ENCODE measurements at places on chromosomes 6 and 20.
A peak's percentile ranks its signal among the peaks of the same experiment; 100 is the strongest.

GRCh38 chr20:11917663-11918062 is at the start of gene BTBD3:
BTBD3 (plus strand) TSS chr20:11917893; CDS start chr20:11918276, 383 bp downstream.
- DNase-seq: peak; percentile 46

GRCh38 chr20:7926767-7927166 is 13.5 kb downstream of the HAO1 start:
- no peak for DNase-seq

- DNase-seq: no peak
These were observed 182.5 kb downstream of the CDC5L start for GRCh38 chr6:44569931-44570385.

DNA sequence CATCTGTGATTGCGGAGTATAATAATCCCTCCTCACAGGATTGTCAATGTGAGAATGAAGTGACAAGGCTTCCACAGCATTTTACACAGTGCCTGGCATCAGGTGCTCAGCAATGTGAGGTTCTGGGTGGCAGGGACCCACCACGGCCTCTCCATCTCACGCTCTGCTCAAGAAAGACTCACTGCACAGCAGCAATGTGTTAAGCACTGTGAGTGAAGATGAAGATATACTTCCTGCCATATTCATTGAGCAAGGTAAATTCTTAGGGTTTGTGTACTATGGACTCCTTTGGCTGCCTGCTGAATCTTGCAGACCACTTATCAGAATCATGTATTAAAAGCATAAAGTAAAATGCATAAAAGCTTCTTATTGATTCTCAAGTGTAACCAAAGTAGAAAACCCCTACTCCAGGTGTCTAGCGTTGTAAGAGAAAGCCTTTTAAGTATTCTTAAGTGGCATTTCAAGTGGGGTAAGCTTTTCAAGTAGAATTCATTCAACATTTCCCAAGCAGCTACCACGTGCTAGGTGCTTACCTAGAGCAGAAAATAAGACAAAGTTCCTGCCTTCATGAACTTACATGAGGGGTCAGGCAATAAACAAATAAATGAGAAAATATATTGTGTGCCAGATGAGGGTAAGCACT is 17.0 kb upstream of the MEP1A start:
- DNase-seq: no peak

DNA sequence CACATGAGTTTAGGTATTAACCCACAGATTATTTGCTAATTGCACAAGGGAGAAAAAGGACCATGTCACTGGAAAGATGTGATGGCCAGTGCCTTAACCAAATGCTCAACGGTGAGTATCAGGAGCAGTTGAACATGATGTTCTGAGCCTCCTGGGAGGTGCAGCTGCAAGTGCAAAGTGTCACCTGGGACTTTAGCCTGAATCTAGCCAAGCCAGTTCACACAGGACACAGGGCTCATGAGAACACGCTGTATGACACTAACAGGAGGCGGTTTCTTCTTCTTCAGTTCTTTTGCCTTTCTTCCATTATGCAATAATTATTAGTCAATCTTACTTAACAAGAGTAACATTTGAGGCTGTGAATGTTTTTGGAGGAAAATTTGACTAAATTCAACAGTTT is 225.3 kb downstream of the THBS2 start:
- no peak for DNase-seq

- DNase-seq: no peak
These were observed 122.8 kb downstream of the ALDH8A1 start for GRCh38 chr6:134826889-134827737.

DNA sequence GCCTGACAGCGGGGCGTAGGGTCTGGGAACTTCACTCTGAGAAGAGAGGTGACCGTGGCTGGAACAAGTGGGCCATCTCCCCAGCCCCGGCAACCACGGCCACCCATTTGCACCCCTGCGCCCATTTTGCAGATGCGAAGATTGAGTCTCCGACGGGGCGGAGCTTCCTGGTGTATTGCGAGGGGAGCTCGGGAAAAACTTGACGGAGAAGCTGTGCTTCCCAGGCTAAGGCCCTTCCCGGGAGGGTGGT is 653 bp downstream of the ZNF335 start:
- DNase-seq: no peak

GRCh38 chr20:24782301-24782700 is 166.8 kb upstream of the CST7 start:
- no peak for DNase-seq

GRCh38 chr6:158786645-158787304 is 32.4 kb downstream of the EZR start:
- DNase-seq: no peak

DNA sequence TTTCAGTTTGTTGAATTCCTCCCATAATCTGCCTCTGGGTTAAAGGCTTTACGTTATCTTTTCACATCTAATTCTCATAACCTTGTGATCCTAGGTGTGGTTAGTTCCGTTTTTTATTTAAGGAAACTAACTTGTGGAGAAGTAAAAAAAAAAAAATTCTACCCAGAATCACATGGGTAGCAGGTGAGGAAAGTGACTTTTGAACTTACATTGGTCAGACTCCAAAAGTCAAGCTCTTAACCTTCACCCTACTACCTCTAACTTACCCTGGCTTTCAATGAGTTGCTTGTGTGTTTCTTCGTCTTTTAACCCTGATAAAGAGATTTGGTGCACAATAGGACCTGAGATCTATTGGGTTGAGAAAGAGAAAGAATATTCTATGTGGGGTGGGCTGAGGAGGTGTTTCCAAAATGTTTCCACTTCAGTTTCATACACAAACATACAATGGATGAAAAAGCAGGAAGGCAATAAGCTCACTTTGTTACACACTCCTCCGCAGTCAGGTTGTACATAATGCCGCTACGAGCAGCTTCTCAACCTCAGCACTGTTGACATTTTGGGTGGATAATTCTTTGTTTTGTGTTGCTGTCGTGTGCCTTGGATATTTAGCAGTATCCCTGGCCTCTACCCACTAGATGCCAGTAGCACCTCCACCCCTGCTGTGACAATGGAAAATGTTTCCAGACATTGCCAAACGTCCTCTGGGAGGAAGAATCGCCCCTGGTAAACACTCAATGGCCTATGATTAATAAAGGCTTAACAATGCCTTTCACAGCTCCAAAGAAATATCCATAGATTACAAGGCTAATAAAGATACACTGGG is 193.0 kb upstream of the ZNF217 start:
- no peak for DNase-seq

- no peak for DNase-seq
These were observed 43.4 kb downstream of the SNRNP48 start for GRCh38 chr6:7633361-7633760.

- no peak for DNase-seq
These were observed 13.1 kb downstream of the DNPH1 start for GRCh38 chr6:43216200-43216599.

DNA sequence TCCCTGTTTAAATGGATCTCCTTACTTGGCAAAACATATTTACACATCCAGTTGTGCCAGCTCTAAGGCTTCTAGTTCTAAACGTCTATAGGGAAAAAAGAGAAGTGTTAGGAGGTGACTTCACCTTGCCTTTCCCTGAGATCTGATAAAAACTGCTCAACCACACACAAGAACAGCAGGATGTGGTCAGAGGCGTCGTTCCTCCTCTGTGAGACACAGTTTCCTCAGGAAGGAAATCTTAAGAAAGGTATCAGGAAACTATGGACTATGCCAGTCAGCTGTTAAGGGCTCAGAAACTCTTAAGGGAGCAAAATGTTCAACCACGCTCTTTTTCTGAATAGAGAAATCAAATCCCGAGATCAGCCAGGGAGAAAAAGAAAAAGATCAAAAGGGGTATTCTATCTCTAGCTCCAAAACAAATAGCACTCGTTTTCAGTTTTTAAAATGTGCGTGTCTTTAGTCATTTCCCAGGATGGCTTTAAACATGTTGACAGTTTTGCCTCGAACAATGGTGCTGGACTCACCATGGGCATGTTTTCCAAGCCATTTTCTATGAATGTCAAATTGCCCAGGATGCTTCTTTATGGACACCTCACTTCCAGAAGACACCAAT is 154.5 kb downstream of the HACE1 start:
- DNase-seq: no peak

GRCh38 chr6:145244349-145245100 is 490.8 kb downstream of the EPM2A start:
- DNase-seq: no peak

GRCh38 chr6:13451181-13451895 is 36.1 kb downstream of the GFOD1 start:
- DNase-seq: no peak

DNA sequence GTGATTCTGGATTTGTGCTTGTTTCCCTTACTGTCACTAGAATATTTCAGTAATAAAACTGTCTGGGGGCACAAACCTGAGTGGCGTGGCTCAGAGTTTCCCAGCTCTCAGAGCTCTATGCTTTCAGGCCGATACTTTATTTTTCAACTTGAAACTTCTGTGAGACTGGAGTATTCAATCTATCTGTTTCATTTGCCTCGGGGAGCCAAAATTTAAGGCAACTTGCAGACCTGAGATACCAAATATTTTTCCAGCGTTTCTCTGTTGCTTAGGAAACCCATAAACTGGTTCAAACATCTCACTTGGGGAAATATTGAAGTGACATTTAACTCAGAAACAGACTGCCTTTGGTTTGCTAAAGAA is 74.7 kb downstream of the SOBP start:
- no peak for DNase-seq

- DNase-seq: no peak
These were observed 151.6 kb downstream of the PRIM2 start for GRCh38 chr6:57469072-57469471.

DNA sequence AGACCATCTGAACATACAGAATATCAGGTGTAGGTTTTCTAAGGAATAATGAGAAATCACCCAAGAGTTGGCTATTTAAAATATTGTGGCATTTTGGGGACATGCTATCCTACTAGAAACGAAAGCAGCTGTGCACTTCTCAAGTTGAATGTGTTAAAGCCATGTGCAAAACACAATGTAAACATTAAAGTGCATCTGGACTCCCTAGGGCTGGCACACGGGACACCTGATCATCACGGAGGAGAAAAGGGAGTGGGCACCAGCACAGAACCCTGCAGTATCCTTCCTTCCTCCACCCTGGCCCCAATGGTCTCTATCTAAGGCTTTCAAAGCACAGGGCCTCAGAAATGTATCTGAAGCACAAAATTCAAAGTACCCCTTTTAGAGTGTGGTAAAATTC is 94.3 kb downstream of the INSM1 start:
- no peak for DNase-seq

GRCh38 chr20:10745790-10746189 is 72.0 kb upstream of the JAG1 start:
- DNase-seq: no peak

DNA sequence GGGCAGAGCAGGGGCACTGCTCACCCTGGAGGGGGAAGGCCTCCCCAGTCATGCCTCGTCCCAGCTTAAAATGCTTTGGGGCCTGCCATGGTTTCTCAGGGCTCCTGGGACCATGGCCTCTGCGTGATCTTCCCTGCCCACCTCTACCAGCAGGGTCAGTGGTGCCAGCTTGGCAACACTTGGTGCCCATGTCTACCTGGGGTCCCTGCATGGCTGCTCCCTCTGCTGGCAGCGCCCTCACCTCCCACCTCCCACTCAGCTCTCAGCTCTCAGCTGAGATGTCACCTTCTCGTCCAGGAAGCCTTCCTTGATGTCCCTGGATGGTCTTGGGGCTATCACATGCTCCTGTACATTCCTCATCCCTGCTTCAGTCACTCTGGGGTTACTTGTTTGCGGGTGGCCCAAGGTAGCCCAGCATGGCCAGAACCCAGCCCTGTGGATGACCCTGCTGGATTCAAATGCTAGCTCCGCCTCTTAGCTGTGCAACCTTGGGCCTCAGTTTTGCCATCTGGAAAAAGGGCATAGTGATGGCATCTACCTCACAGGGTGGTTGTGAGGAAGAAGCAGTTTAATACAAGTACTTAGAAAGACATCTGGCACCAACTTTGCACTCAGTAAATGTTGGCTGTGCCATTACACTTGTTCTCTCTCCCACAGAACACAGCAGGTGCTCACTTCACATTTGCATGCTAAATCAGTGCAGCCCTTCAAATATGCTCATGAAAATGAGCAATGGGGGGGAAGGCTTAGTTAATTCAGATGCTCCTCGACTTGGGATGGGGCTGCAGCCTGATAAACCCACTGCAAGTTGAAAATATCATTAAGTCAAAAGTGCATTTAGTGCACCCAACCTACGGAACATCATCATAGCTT is 53.5 kb upstream of the PTPN1 start:
- DNase-seq: no peak

DNA sequence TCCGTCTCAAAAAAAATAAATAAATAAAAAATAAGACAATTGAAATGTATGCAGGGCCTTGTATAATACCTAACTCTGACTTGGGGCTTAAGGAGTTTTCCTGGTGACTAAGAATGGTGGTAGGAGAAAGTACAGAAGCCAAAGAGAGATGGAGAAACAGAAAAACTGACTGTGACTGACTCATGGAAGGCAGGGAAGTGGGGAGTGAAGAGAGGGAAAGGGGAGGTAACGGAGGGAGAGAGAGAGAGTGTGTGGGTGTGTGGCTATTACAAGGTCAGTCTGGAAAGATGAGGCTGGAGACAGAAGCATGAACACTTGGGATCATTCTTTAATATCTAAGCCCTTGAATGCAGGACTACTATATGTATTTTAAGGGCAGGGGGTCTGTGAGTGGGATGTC is 38.5 kb downstream of the SNRNP48 start:
- no peak for DNase-seq

DNA sequence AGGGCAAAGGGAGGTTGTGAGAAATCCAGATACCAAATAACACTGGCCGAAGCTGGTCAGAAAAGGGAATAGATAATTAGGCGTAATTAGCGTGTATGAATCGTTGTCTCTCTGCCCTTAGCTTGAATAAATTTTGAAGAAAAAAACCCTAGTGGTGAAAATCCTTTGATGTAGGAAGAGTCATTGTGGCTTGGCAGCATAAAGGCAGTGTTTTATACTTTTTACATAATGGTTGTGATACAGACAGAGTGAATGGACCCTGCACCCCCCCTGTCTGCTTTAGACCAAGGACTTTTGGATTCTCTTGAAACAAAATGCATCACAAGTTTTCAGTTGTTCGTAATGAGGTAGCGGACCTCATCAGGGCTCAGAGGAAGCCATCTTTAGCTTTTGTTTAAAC is 126.5 kb downstream of the AFG1L start:
- DNase-seq: no peak

DNA sequence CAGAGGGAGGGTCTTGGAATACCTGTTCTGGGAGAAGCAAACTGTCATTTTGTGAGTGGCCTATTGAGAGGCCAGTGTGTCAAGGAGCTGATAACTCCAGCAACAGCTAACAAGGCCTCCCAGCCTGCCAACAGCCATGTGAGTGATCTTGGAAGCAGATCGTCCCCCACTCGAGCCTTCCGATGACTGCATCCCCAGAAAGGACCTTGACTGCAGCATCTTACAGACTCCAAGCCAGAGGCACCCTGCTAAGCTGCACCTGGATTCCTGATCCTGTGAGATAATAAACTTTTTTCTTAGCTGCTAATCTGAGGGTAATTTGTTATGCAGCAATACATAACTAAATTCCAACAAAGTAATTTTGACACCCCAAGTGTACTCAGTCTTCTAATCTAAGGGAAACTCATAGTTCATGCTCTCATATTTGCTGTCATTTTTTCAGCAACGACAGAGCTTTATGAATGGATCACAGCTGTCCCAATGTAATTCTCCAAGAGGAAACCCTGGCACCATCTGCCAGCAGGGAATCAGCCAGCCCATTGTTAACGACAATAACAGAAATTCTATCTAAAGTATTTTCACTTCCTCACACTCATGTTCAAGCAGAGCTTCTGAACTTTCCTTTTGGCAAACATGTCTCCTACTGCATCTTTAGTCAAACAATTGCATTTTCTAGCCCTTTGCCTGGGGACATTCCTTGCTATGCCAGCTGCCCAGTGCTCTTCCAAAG is 470.2 kb upstream of the BTBD3 start:
- DNase-seq: no peak

GRCh38 chr6:47727391-47727790 is 29.0 kb downstream of the ADGRF4 start:
- DNase-seq: no peak

GRCh38 chr6:54706844-54707605 is 139.5 kb upstream of the FAM83B start:
- no peak for DNase-seq
